ENCODE measurements at places on chromosomes 12 and 14.

- DNase-seq = no peak
These were observed 575 bp downstream of the L2HGDH start for GRCh38 chr14:50311337-50311971.

DNA sequence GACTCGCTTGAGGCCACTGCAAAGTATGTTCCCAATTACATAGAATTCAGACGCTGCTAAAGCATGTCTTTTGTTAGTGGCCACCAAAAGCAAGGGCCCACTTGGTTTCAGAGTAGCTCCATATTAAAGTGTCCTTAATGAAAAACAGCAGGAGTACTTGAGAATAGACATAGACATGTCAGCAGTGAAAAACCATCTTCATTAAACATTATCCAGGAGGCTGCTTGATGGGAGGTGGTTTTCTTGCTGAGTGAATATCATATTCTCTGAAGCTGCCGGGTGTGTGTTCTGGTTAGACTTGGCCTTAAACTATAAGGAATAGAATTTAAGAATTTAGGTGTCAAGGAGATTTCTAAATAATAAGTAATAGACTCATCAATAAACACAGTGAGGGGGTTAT is 79.5 kb upstream of the CCDC198 start:
- DNase-seq = no peak

DNA sequence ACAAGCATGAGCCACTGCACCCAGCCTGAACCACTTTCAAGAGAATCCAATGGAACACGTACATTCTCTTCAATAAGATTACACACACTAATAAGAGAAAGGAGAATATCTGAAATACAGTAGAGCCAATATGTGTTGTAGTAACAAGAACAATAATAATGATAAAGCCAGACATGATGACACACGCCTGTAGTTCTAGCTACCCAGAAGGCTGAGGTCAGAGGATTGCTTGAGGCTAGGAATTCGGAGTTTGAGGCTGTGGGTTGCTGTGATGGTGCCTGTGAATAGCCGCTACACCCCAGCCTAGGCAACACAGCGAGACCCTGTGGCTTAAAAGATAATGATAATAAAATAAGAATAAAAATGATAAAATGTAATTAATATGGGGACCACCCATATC is 15.6 kb downstream of the APOBEC1 start:
- no peak for DNase-seq

DNA sequence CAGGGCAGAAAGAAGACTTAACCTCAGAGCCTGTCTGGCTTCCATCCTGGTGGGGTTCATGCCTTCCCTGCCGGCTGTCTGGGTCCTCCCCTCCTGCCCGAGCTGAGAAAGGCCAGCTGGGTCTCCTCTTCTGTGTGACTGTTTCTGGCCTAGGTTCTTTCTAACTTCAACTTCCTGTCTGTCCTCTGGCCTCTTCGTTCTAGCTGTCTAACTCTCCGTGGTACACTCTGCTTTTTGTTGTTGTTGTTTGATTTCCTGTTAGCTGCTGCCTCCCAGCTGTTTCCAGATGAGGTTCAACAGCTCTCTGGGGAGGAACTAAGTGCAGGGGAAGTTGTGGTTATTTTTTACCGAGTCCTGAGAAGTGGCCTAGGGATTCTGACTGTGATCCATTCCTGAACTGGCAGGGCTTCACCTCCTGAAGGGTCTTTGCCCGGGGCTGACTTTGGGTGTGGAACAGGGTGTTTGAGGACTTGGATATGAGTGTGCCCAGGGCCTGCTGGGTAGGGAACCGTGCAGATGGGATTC is 3.2 kb downstream of the MLXIP start:
- no peak for DNase-seq

DNA sequence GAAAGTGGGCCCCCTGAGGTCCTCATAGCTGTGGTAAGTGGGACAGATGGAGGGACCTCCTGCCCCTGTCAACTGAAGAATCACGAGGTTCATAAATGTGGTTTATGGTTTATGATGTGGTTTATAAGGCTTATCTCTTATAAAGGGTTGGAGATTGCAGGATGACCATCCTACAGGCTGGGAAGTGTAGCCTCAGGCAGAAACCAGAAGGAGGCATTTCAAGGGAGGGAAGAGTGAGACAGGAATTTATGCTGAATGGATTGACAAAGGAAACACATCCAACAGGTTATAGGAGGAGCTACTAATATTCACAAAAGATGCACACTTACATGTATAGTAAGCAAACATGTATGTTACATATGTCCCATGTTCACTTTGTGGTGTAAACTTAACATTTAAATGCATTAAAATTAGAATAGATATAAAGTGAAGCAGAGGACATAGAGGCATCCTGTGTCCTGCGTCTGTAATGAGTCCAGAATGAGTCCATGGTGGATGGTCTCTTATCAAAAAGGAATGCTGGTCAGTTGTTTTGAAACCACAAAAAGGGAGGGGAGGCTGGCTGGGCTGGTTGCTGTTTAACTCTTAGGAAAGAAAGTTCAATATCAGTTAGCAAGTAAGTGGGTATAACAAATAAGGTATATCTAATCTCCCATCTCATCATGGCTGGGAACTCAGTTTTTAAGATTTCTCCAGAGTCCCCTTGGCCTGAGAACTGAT is 149.0 kb upstream of the RMST start:
- no peak for DNase-seq

DNA sequence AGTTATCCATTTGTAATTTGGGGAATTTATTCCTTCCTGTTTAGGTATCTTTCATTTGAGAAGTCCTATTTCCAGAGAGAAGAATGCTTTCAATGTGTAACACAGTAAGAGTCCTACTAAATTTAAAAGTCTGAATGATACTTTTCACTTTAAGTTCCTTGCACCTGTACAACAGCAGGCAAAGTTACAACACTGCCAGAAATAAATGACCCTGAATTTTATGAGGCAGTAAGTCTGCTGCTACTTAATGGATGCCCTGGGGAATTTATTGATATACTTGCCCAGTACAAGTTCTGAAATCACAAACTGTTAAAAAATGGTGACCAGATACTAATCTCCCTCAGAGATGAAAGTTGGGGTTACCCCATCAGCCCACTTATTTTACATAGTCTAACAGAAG is 53.1 kb downstream of the NTS start:
- no peak for DNase-seq

DNA sequence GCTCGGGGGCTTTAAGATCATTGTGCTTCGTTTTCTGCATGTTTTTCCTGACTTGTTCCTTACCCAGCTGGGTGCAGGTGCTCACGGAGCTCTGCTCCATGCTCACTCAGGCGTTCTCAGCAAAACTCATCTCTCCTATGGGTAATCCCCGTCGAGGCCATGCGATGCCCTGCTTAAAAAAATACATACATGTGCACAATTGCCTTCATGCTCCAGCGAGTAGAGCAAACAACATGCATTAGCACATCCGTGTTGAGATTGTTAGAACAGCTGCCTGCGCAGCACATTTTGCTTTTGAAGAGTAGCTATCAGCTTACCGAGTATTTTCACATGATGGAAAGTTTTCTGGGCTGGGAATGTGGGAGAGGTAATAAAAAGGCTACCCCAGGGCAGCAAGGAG is 16.2 kb downstream of the AACS start:
- no peak for DNase-seq
